ENCODE measurements at places on chromosomes 12 and 14. TPM values are rescaled to one million over a fixed set of nuclear protein-coding genes. Genes with fewer than 3 reads are reported as not detected.

GRCh38 chr12:127809275-127809674 lies 457.7 kb upstream of the TMEM132C start:
- peaks cover 36% of the 10 kb centered on the region for H3K4me1 ChIP-seq
- H3K27me3 ChIP-seq = no peaks in the 10 kb centered on the region
- H3K27ac ChIP-seq = peak overlapping the region; percentile 95
- no peak overlapping the region for H3K4me3 ChIP-seq

DNA sequence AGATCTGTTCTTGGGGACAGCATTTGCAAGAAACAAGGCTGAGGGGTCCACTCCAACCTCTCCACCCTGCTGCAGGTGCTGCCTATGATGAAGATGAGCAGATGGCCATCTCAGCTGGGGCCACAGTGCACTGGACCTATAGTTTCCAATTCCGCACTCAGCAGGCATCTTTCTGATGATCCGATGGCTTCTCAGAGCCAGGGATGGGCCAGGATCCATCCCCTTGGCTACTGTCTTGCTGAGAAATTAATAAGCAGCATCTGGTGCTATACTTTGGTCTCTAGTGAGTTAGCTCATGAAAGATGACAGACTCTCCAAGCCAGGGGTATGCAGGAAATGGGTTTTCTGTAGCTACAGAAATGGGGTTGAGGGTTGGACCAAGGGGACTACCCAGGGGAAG lies 18.4 kb upstream of the BDKRB1 start:
- DNase-seq = no peak
- H3K36me3 ChIP-seq = no peaks in the 10 kb centered on the region
- H3K27ac ChIP-seq = no peak overlapping the region
- H3K4me1 ChIP-seq = no peaks in the 10 kb centered on the region
- no peak overlapping the region for H3K4me3 ChIP-seq
- H3K27me3 ChIP-seq = peaks cover 8% of the 10 kb centered on the region

DNA sequence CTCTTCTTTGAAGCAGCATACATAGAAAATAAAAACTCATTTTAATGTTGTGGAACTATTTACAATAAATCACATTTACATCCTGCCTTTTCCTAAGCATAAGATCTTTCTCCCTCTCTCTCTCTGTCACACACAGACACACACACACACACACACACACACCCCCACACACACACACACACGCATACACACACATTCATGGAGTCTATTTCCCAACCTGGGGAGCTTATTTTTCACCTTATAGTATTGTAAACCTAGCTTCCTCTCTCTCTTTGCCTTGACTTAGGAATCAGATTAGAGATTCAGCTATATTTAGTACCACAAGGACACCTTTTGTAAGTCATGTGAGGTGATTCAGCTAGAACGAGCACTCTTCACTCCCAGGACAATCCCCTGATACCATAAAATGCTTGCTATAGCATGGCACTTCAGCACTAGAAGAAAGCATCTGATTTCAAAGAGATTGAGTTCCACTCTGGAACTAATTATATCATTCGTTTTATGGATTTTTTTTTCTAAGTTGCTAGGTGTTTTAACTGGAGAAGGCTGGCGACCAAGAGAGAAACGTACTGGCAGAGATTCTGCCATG lies 23.6 kb downstream of the TMEM30B start:
- no peaks in the 10 kb centered on the region for H3K36me3 ChIP-seq
- H3K27me3 ChIP-seq = no peaks in the 10 kb centered on the region
- no peak for DNase-seq
- no peak overlapping the region for H3K4me3 ChIP-seq

GRCh38 chr14:33490555-33490954 lies 460.3 kb downstream of the EGLN3 start:
- no peaks in the 10 kb centered on the region for H3K27me3 ChIP-seq
- no peak overlapping the region for H3K27ac ChIP-seq
- peaks cover 5% of the 10 kb centered on the region for H3K36me3 ChIP-seq
- H3K4me3 ChIP-seq = no peak overlapping the region
- H3K4me1 ChIP-seq = no peaks in the 10 kb centered on the region

DNA sequence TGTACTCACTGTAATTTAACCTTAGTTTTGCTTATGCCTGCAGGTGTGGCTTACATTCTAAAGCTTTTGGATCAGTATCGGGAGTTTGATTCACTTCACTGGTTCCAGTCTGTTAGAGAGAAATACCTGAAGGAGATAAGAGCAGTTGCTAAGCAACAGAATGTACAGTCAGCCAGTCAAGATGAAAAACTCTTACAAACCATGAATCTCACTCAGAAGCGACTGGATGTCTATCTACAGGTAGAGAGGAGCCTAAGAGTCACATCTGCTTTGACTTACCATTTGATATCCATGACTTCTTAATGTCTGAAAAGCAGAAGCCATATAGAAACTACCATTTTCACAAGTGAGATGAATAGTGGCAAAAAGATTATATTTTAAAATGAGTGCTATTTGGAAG lies 56.5 kb downstream of the WASHC4 start:
- H3K4me1 ChIP-seq = peaks cover 5% of the 10 kb centered on the region
- H3K27me3 ChIP-seq = no peaks in the 10 kb centered on the region
- no peak overlapping the region for H3K27ac ChIP-seq

DNA sequence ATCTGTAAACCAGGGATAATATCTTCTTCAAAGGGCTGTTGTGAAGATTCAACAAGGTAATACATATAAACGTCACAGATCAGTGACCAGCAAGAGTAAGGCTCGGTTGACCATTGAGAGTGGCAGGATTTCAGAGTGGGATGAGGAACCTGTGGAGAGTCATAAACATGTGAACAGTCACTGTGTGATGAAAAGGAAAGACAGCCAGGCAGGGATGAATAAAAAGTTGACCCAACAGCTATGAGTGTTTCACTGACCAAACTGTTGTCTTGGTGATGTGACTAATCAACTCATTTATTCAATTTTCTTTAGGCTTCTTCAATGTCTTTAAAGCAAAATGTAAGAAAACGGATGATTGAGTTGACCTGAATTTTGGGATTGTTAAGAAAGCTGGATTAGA lies 8.6 kb upstream of the FRMD6 start:
- peaks cover 5% of the 10 kb centered on the region for H3K36me3 ChIP-seq
- peak overlapping the region; percentile 22 for H3K27ac ChIP-seq
- H3K27me3 ChIP-seq = no peaks in the 10 kb centered on the region
- DNase-seq = no peak
- H3K4me3 ChIP-seq = no peak overlapping the region

- H3K4me3 ChIP-seq = no peak overlapping the region
- no peaks in the 10 kb centered on the region for H3K36me3 ChIP-seq
- H3K27ac ChIP-seq = no peak overlapping the region
These were observed 384.3 kb downstream of the ADAMTS20 start for GRCh38 chr12:43167691-43168090.

DNA sequence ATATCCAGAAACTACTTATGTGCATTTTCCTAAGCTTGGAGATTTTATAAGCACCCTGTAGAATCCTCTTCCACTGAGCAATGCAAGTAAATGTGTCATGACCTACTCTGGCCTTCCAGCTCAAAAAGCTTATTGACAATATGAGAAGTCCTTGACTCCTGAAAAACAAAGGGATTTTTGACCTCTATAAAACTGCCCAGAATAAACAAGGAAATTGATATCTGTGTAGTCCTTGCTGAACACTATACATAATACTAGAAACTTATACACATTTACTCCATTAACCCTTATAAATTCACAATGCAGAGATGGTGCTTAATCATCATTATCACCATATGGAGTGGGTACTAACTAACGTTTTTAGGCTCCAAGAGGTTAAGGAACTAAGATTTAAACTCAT lies 197.4 kb upstream of the KRR1 start:
- H3K27ac ChIP-seq = no peak overlapping the region
- H3K36me3 ChIP-seq = no peaks in the 10 kb centered on the region
- H3K4me1 ChIP-seq = peaks cover 30% of the 10 kb centered on the region
- H3K4me3 ChIP-seq = no peak overlapping the region

DNA sequence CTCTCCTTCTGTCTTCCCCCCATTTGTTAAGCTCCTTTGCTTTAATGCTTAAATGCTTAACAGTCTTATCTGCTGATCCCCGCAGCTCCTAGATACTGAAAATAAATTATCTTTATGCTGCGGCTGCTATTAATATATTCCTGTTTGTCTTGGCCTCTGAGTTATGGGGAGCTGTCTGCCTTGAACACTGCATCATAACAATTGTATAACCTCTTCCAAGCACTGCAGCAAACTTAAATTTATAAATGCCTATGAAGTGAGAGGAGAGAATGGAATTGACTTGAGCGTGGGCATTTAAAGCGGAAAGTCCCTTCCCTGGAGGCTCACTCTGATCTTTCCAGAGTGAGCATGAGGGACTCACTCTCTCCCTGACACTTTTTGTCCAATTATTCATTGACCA lies 23.1 kb upstream of the DCP1B start:
- no peaks in the 10 kb centered on the region for H3K4me1 ChIP-seq
- H3K36me3 ChIP-seq = peaks cover 3% of the 10 kb centered on the region
- DNase-seq = no peak
- no peak overlapping the region for H3K27ac ChIP-seq
- H3K4me3 ChIP-seq = no peak overlapping the region
- peaks cover 33% of the 10 kb centered on the region for H3K27me3 ChIP-seq

GRCh38 chr14:56886471-56887062 lies 76.3 kb upstream of the OTX2 start:
- no peak for DNase-seq
- H3K4me3 ChIP-seq = no peak overlapping the region
- H3K4me1 ChIP-seq = no peaks in the 10 kb centered on the region
- no peak overlapping the region for H3K27ac ChIP-seq
- peaks cover 15% of the 10 kb centered on the region for H3K27me3 ChIP-seq
- no peaks in the 10 kb centered on the region for H3K36me3 ChIP-seq

DNA sequence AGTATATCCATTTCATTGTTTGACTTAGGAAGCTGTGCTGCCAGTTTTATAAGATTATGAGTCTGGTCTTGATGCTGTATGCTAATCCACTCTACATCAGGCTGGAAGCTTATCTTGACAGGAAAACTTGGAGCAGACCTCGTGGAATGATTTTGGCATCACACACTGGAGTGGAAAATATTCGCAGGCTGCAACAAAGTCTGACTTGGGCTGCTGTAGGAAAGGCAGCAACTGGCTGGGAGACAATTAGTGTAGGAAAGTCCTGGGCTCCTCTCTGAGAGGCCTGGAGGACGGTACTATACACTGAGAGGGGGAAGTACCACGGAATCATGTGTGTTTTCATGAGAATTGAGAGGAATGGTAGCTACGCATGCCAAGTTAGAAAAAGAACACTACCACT lies 383.7 kb downstream of the ETNK1 start:
- H3K36me3 ChIP-seq = no peaks in the 10 kb centered on the region
- DNase-seq = no peak
- no peak overlapping the region for H3K4me3 ChIP-seq
- H3K27me3 ChIP-seq = no peaks in the 10 kb centered on the region

GRCh38 chr12:122483969-122484368 lies 16.8 kb downstream of the ZCCHC8 start:
- H3K4me1 ChIP-seq = peaks cover 3% of the 10 kb centered on the region
- H3K36me3 ChIP-seq = peaks cover 37% of the 10 kb centered on the region
- no peak overlapping the region for H3K4me3 ChIP-seq
- peak overlapping the region; percentile 60 for H3K27ac ChIP-seq
- no peak for DNase-seq
- no peaks in the 10 kb centered on the region for H3K27me3 ChIP-seq

DNA sequence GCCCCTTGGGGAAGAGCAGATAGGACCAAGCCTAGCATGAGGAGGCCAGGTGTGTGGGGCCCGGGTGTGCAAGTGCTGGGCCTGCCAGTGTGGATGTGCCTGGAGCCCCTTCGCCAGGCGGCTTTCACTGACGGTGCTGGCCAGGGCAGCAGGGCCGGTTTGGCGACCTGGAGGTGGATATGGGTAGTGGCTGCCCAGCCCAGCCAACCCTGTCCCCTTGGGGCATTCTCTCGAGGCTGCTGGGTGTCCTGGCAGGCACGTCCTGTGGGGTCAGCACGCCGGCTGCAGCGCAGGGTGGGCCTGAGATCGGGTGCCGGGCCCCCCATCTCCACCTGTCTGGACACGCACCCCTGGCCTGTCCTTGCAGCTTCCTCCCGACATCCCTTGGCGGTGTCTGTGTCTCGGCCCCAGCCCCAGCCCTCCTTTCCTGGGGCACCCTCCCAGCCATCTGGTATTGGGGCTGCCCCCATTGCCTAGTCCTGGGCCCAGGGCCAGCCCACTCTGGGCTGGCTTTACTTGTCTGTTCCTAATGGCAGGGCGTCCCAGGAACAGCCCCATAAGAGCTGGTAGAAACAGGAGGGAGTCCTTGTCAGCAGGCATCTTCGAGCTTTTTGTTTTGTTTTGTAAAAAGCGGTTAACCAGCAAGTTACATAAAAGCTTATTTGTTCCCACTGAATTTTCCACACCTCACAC lies 7.2 kb upstream of the CRIP2 start:
- no peak overlapping the region for H3K4me3 ChIP-seq
- H3K36me3 ChIP-seq = peaks cover 4% of the 10 kb centered on the region
- H3K27me3 ChIP-seq = no peaks in the 10 kb centered on the region
- no peak for DNase-seq
- H3K4me1 ChIP-seq = peaks cover 13% of the 10 kb centered on the region

GRCh38 chr12:56719056-56719455 lies 6.0 kb downstream of the NACA start:
- peak overlapping the region; percentile 50 for H3K27ac ChIP-seq
- H3K27me3 ChIP-seq = no peaks in the 10 kb centered on the region
- no peak for DNase-seq
- H3K36me3 ChIP-seq = peaks cover 36% of the 10 kb centered on the region

GRCh38 chr12:114664651-114665320 lies 19.2 kb downstream of the TBX3 start:
- peaks cover 1% of the 10 kb centered on the region for H3K36me3 ChIP-seq
- H3K27me3 ChIP-seq = peaks cover 61% of the 10 kb centered on the region
- DNase-seq = no peak
- peaks cover 27% of the 10 kb centered on the region for H3K4me1 ChIP-seq
- H3K27ac ChIP-seq = no peak overlapping the region

DNA sequence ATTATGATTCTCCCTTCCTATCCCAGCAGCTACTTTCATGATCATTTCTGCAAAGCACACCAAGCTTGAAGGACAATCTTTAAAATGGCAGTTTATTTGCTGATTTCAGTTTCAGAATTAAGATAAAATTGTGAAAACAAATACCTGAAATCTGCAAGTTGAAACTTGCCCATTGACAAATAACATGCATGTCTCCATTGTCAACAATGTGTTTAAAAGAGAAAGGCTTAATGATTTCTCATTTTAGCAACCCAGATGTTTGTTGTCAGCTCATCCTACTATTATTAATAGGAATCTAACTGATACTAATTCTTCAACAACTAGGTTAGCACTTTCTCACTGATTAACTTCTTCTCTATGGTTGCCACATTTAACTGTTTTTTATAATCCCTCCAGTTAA lies 474.6 kb downstream of the PRKD1 start:
- no peaks in the 10 kb centered on the region for H3K4me1 ChIP-seq
- peaks cover 4% of the 10 kb centered on the region for H3K27me3 ChIP-seq
- DNase-seq = no peak
- no peaks in the 10 kb centered on the region for H3K36me3 ChIP-seq
- no peak overlapping the region for H3K4me3 ChIP-seq

GRCh38 chr12:55972042-55972441 lies 1.8 kb upstream of the RAB5B start:
- H3K27me3 ChIP-seq = no peaks in the 10 kb centered on the region
- no peak for DNase-seq
- H3K4me1 ChIP-seq = peaks cover 25% of the 10 kb centered on the region
- H3K36me3 ChIP-seq = peaks cover 1% of the 10 kb centered on the region

The SLC10A1 gene
- total RNA-seq = not detected

The CCDC196 gene
- not detected for total RNA-seq

The KRT6C gene
- total RNA-seq = not detected

All from chondrocyte (in vitro differentiated cells).